GOT3 (cell line): ENCODE measurements at places on chromosomes 6 and 20.
A peak's percentile ranks its signal among the peaks of the same experiment; 100 is the strongest.

- no peak for DNase-seq
Observed at GRCh38 chr20:10063482-10063881, 28.7 kb downstream of the ANKEF1 start.

DNA sequence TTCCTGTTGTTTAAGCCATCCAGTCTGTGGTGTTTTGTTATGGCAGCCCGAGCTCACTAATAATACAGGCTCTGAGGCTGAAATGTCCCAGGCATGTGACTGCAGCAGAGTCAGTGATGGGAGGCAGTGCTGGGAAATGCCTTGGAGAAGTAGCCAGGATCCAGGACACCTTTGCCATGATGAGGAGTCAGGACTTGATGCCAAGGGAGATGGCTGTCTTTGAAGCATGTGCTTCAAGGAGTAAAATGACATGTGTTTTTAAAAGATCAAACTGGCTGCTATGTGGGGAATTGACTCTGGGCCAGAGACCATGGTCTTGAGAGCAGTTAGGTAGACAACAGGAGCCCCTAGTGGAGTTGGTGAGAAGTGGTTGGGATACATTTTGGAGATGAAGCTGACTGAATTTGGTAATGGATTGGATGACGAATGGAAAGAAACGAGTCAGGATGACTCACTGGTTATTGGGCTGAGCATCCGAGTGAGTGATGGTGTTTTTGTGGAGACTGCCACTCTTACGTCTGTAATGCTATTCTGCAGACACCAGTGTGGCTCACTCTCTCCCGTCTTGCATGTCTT, 322.2 kb downstream of the PLCB1 start:
- peak; percentile 71 for DNase-seq

DNA sequence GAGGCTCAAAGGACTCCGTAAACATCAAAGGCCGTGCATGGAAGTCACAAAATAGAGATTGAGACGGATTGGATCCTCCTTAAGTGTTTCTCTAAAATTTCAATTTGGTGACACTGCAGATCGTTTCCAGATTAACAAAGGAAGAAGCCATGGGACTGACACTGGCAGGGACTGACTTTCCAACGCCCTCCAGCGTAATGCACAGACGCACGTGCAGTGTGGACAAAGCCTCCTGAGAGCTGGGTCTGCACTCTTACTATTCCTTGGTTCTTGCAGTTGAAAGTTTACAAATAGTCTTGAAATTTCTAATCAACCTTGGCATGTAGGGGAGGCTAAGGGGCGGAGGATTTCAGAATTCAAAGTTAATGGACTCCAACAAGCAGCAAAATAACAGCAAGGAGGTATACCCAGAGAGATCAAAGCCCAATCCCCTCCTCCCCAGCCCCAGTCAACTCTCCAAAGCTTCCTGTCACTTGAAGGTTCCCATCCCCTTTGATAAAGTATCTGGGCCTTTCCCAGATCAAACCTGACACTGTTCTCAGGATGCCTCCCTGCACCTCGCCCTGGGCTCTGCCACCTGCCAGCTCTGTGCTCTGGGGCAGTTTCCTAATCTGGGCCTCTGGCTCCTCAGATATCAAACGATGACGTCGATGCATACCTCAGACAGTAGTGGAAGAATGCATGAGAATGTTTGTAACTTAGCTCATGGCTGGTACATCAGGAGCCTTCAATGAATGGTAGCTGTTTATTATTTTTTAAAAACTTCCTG, 106.5 kb upstream of the TRAF3IP2 start:
- DNase-seq, result no peak

GRCh38 chr20:5947276-5947675, 3.1 kb downstream of the TRMT6 start:
- DNase-seq, result no peak

GRCh38 chr20:57990396-57990987, 238.0 kb downstream of the ANKRD60 start:
- no peak for DNase-seq

GRCh38 chr6:69217343-69217742, 579.5 kb downstream of the LMBRD1 start:
- DNase-seq, result no peak

GRCh38 chr6:108531332-108531731, 29.4 kb upstream of the FOXO3 start:
- no peak for DNase-seq

GRCh38 chr6:21352131-21352530, 241.4 kb upstream of the SOX4 start:
- no peak for DNase-seq

DNA sequence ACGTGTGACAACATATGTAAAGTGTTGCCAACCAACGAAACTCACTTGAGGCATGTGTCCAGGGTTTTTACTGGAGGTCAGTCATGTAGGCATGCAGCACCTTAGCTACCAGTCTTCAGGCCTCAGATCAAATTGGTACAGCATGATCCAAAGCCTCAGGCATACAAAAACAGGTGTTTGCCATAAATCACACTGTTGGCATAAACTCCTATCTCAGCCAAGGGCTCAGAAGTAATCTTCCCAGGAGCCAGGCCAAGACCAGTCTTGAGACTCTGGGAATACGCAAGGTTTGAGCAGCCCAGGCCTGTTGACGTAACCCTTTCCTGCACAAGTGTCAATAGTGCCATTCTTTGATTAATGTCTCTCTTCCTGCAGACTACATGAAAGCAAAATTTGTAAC, 163.5 kb downstream of the PRL start:
- DNase-seq, result no peak

DNA sequence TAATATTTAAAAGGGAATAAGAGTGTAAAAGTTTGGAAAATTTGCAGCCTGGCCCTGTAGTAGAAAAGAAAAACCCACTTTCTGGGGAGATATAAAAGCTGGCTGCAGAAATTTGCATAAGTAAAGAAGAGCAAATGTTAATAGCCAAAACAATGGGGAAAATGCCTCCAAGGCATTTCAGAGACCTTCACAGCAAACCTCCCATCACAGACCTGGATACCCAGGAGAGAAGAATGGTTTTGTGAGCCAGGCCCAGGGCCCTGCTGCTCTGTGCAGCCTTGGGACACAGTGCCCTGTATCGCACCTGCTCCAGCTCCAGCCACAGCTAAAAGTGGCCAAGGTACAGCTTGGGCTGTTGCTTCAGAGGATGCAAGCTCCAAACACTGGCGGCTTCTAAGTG, 113.8 kb downstream of the BTBD9 start:
- no peak for DNase-seq

- no peak for DNase-seq
Observed at GRCh38 chr6:114096561-114097172, 125.7 kb upstream of the HDAC2 start.

- DNase-seq, result no peak
Observed at GRCh38 chr6:105489216-105489530, 86.3 kb upstream of the PREP start.

DNA sequence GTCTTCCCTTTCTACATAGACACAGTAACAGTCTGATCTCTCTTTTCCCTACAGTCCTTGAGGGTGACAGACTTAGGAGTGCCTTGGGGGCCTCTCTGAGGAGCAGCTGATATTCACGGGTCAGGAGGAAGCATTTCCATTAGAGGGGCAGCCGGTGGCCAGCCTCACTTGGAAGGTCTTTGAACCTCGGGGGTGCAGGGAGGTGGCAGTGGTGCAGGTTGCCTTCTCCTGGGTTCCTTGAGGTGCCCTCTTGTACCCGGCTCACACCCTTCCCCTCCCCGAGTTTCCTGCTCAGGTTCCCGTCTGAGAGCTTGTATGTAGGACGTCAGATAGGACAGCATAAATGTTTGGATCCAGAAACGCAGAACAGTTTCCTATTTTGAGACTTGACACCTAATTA, 2.5 kb downstream of the RTEL1 start:
- no peak for DNase-seq

- no peak for DNase-seq
Observed at GRCh38 chr6:156352861-156353260, 424.3 kb upstream of the ARID1B start.

- DNase-seq, result no peak
Observed at GRCh38 chr6:6004390-6004995, 2.2 kb downstream of the NRN1 start.

GRCh38 chr6:148389086-148389485, 46.4 kb downstream of the SASH1 start:
- DNase-seq, result no peak

DNA sequence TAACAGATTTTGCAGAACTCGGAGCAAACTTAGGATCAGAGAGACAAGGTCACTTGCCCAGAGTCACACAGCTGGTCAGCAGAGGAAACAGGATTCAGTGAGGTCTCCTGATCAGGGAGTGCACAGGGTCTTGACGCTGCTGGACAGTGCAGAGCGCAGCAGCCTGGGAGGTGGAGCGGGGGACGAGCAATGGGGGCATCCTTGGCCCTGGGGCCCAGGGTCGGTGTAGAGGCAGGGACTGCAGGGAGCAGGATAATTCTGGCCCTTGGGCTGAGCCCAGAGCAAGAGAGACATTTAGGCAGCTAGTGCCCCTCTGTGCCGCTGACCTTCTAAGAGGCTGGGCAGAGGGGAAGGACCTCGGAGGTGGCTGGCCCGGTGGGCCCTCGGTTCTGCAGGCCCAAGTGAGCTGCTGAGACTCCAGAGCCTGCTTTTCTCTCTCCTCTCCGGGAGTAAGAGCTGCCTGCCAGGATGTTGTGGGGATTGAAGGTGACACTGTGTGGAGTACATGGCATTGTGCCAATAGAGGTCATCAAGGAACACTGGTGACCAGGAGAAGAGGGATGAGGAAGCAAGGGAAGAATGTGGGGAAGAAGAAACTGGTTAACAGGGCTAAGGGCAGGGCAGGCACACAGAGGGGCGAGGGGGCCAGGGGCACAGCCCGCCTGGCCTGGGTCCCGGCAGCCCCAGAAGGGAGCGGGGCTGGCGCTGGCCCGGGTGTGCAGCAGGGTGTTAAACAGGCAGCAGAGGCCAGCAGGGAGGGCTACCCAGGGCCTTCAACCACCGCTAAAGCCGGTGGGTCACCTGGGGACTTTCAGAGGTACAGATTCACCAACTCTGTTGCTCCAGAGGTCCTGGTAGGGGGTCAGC, 122.0 kb downstream of the AGPAT4 start:
- DNase-seq, result no peak

- no peak for DNase-seq
Observed at GRCh38 chr6:90217506-90218127, 79.0 kb downstream of the BACH2 start.

DNA sequence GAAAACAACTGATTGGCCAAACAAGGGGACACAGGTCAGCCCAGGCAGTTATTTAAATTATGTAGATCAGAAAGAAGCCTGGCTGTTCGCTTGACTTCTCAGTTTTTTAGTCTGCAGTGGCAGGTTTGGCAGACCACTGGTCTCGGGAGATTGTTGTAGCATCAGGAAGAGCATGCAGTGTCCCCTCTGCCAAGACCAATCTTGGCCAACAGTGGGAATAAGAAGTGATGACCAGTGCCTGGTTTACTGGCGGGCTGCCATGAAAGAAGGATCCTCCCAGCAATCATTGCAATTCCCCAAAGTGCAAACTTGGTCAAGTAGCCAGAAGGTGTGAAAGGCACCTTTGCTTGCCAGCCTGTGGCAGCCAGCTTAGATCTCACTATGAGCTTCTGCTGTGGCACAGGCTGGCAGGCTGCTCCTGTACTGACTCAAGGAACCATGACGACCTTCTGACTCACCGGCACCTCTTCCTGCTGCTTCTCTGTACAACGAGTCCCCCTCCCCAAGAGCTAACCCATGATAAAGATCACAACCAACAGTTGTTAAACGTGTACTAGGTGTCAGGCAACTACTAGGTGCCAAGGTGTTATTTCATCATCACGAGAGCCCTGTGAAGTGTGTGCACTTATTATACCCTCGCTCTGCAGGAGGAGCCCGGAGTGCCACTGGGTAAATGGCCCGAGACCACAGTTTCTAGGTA, 76.8 kb upstream of the DUSP22 start:
- no peak for DNase-seq

GRCh38 chr20:24951536-24952083, 2.5 kb downstream of the CST7 start:
- DNase-seq, result no peak

DNA sequence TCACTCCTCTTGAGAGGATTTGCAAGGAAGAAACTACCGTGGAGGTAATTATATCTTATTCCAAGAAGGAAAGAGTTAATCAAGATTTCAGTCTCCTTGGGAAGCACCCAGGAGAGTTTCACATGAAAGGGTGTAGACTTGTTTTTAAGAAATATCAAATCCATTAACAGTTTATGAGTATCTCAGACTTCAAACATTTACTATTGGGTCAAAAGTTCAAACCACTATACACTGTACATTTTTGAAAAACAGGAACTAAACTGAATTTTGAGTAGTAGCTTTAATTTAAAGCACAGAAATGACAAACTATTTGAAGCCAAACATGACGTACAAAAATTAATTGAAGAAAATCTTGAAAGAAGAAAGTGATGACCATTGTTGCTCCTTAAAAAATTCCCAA, 164.0 kb downstream of the FOXC1 start:
- no peak for DNase-seq

- DNase-seq, result no peak
Observed at GRCh38 chr6:47440719-47441118, 36.9 kb upstream of the CD2AP start.

GRCh38 chr6:126071000-126071647, 84.8 kb downstream of the TRMT11 start:
- no peak for DNase-seq

- DNase-seq, result no peak
Observed at GRCh38 chr20:25040438-25040831, 17.5 kb downstream of the ACSS1 start.

DNA sequence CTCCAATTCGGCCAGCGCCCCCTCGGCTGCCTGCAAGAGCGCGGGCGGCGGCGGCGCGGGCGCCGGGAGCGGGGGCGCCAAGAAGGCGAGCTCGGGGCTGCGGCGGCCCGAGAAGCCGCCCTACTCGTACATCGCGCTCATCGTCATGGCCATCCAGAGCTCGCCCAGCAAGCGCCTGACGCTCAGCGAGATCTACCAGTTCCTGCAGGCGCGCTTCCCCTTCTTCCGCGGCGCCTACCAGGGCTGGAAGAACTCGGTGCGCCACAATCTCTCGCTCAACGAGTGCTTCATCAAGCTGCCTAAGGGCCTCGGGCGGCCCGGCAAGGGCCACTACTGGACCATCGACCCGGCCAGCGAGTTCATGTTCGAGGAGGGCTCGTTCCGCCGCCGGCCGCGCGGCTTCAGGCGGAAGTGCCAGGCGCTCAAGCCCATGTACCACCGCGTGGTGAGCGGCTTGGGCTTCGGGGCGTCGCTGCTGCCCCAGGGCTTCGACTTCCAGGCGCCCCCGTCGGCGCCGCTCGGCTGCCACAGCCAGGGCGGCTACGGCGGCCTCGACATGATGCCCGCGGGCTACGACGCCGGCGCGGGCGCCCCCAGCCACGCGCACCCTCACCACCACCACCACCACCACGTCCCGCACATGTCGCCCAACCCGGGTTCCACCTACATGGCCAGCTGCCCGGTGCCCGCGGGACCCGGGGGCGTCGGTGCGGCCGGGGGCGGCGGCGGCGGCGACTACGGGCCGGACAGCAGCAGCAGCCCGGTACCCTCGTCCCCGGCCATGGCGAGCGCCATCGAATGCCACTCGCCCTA, 963 bp downstream of the FOXF2 start:
- DNase-seq, result no peak

GRCh38 chr6:23591761-23592160, 534.3 kb upstream of the NRSN1 start:
- DNase-seq, result no peak
